ENCODE measurements at places on chromosomes 7 and 10.

- peak; percentile 80 for DNase-seq
Measured at GRCh38 chr7:71752171-71752935, 620.4 kb downstream of the GALNT17 start.

DNA sequence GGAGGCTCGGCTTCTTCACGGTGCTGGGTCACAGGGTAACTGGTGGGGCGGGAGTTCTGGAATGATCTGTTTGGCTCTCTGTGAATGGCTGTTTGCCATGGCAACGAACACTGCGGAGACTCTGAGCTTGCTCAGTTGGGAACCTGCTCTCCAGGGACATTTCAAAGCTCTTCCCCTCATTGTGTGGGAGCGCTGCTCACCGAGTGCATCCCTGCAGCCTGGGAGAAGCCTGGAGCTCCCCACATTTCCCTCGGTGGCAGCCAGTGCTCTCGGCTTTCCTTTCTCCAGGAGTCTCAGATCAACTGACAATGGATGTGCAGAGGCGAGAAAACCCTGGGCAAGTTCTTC, 57.6 kb upstream of the CACUL1 start:
- DNase-seq = no peak

- DNase-seq = peak; percentile 42
Measured at GRCh38 chr10:31083765-31084184, 52.1 kb upstream of the ZNF438 start.

GRCh38 chr10:128451879-128452278, 325.7 kb upstream of the MKI67 start:
- no peak for DNase-seq

GRCh38 chr7:46835556-46835955, 746.4 kb downstream of the TNS3 start:
- DNase-seq = no peak

DNA sequence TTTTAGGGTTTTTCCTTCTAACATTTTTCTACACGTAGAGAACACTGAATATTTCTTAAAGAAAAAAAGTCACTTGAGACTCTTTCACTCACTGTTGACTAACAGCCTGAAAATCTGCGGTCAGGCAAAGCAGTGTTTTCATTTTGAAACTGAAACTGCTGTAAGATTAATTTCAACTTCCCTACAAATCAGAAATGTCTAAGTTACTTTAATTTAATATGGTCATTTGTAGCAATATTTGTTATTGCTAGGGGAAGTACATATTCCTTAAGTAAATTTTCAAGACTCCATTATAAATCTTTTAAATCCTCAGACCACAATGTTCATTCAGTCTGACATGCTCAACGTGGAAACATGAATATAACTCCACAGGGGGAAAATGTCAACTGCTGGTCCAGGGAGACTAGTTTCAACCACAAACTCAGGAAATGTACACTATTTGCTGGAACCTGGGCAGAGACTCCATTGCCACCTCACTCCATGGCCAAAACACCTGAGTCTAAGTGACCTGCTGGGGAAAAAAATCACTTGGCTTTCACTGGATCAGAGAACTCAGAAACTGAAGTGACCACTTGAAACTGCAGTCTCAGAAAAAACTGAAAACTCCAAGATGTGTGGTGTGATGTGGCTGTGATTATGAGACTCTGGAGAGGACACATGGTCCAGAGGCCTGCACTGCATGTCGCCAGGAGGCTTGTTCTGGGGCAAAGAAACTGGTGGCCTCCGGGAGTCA, 161.2 kb downstream of the TAX1BP1 start:
- DNase-seq = no peak

- no peak for DNase-seq
Measured at GRCh38 chr7:158315881-158316280, 271.7 kb downstream of the PTPRN2 start.

DNA sequence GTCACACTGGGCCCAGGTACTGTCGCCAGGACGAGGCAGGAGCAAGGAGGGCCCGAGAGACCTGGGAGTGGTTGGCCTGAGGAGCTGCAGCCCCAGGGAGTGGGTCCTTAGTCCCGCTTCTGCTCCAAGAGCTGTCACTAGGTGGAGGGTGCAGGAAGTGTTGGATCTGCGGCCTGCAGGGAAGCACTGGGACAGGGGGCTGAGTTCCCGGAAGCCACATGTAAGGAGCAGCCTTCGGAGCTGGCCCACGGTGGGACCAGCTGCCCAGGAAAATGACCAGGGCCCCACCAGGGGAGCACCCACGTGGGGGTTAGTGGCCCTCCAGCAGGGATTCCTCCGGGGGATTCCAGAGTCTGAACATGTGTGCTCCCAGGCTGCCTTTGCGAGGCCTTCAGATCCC, 9.2 kb upstream of the AQP1 start:
- DNase-seq = no peak

GRCh38 chr10:113493882-113494301, 59.0 kb upstream of the HABP2 start:
- no peak for DNase-seq

GRCh38 chr10:60574388-60574787, 184.7 kb upstream of the ANK3 start:
- no peak for DNase-seq

- DNase-seq = no peak
Measured at GRCh38 chr7:18927134-18927533, 190.3 kb downstream of the TWIST1 start.

GRCh38 chr7:105199386-105199785, 185.4 kb downstream of the KMT2E start:
- no peak for DNase-seq

DNA sequence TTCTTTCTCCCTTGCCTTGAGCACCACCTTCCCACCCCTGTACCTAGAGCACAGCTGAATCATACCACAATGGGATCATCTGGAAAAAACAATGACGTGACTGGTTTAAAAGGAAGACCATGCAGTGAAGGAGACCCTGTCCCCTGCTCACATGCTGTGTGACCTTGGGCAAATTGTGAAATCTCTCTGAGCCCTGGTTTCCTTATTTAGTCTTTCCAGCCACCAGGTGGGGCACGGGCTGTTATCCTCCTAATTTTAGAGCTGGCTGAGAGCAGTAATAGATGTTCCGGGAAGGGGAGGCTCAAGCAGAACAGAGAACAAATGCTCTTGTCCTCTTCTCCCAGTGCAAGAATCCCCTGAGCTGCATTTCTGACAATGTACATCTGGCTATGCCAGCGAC, 198.3 kb downstream of the RPS24 start:
- DNase-seq = peak; percentile 32

GRCh38 chr10:48996329-48996728, 56.7 kb upstream of the LRRC18 start:
- no peak for DNase-seq

DNA sequence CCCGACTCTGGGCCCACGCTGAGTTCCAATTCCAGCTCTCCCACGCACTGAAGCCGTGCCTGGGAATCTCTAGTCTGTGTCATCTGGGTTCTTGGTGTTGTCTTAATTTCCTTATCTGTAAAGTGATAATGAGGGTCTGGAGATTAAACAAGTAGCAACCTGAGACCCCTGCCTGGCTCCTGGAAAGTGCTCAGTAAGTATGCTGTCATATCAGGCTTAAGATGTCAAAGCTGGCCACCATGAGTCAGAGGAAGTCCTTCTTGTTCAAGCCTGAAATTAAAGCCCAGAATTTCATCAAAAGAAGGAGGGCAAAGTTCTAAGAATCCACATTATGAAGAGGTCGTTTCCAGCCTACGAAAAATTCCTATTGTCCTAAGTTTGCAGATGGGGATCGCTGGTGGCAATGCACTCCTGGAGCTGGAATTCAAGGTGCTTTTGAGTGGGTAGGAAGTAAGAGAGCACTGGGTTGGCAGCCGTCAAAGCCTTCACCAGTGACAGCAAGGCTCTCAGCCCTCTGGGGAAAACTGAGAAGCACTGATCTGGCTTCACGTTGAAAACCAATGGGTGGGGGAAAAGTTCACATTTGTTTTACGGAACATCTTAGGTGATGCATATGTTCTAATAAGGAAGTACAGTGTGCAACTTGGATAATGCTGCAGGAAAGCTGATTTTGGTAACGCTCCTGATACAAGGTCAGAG, 50.3 kb upstream of the NCAPG2 start:
- DNase-seq = no peak

GRCh38 chr10:108069096-108069495, 904.6 kb upstream of the SORCS1 start:
- no peak for DNase-seq

- DNase-seq = no peak
Measured at GRCh38 chr7:96277921-96278320, 44.0 kb downstream of the SLC25A13 start.

- DNase-seq = no peak
Measured at GRCh38 chr7:157850481-157851444, 514.0 kb downstream of the DNAJB6 start.

GRCh38 chr7:30844916-30845315, 66.7 kb upstream of the AQP1 start:
- DNase-seq = no peak

GRCh38 chr7:36575832-36576231, 148.5 kb downstream of the AOAH start:
- DNase-seq = no peak

DNA sequence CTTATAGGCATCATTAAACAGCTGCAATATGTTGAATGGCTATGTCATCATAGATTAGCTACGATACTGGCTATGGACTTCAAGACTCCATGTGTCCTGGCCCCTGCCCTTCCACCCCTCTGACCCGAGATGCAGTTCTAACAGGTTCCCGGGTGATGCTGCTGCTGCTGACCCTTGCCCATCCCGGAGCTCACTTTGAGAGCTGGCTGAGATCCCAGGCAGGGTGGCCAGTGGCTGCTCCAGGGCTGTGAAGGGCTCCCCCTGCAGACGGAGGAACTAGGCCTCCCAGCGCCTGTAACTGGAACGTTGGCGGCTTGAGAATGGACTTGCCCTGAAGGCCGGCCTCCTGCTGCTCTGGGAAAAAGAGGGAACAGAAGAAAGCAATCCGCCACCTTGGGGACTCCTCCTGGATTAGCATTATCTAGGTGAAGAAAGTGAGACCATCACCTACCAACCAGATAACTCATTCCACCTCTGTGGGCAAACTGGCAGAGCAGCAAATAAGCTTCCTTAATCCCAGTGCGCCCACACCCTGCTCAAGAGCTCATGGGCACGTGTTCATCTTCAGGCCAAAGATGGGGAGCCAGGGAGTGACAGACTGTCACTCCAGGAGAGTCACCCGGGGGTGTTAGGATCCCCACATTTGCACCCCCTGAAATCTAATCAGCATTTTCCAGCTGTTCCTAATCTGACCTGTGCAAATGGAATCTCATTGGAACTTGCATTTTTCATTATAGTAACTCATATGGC, 56.8 kb downstream of the PARP12 start:
- DNase-seq = peak; percentile 66

GRCh38 chr10:97163781-97164501, 21.8 kb downstream of the SLIT1 start:
- DNase-seq = no peak

DNA sequence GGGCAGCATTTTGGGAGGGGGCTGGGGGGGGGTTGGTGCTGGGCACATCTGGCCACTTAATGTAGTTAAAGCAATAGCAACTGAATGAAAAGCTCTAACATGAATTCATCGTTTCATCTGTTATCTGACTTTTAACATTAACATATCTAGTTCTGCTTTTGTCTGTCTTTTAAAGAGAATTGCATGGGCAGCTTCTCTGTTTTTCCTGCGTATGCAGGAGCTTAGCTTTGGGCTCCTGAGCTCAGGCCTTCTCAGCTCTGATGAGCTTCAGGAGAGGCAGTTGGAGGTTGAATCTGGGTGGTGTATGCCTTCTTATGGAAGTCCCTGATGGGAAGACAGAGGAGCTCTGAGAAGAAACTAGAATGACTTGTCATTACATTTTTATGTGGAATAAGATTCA, 58.4 kb downstream of the DNAJB6 start:
- no peak for DNase-seq

DNA sequence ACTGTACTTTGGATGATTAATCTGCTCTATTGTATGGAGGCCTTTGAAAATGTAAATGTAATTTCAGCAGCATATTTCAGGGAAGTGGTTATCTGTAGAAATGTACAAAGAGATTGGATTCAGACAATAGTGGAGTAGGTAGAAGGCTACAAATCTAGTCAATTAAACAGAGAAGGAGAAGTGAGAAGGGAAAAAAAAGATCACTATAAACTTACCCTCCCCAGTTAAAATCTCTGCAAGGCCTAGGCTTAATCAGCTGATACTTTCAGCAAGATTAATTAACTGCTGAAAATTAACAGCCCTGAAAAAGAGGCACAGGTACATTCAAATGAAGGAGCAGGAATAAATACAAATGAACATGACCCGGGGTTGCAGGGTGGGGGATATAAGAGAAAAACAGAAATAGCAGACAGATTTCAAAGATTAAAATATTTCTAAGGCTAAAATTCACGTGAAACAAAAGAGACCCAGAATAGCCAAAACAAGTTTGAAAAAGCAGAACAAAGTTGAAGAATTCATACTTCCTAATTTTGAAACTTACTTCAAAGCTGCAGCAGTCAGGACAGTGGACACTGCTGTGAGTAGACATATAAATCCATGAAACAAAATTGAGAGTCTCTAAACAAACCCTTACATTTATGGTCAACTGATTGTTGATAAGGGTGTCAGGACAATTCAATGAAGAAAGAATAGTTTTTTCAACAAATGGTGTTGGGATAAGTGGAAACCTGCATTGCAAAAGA, 96.0 kb downstream of the NRCAM start:
- DNase-seq = no peak
